ENCODE measurements at places on chromosomes 5 and 9.

GRCh38 chr5:31410089-31410488 is 121.8 kb downstream of the DROSHA start:
- DNase-seq, result no peak

GRCh38 chr5:143771189-143771588 is 40.8 kb upstream of the HMHB1 start:
- DNase-seq, result no peak

- no peak for DNase-seq
Observed at GRCh38 chr9:113241161-113241560, 19.8 kb downstream of the SLC31A1 start.

- no peak for DNase-seq
Observed at GRCh38 chr9:108351571-108351970, 504.2 kb downstream of the ACTL7B start.

- DNase-seq, result peak; percentile 5
Observed at GRCh38 chr9:16726718-16727451, 143.6 kb downstream of the BNC2 start.

DNA sequence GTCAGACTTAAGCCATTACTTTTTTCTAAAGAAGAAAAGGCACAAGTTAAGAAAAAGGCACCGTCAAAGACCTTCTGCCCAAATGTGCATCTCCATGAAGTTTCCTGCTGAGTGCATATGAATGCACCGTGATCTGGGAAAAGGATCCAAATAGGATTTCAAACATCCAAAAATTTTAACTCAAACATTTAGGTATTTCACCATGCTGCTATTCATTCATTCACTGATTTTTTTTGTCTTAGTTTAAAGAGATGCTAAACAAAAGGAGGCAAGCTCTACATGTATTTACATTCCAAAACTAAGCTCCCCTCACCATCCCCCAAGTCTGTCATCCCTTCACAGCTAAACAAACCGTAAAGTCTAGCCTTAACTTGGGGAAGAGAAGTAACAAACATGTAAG is 291.9 kb downstream of the ARL15 start:
- DNase-seq, result no peak

- DNase-seq, result no peak
Observed at GRCh38 chr9:134971196-134971595, 53.5 kb upstream of the FCN1 start.

GRCh38 chr9:132164604-132165362 is 2.9 kb downstream of the NTNG2 start:
- DNase-seq, result no peak

- no peak for DNase-seq
Observed at GRCh38 chr9:79764374-79764773, 192.6 kb downstream of the TLE4 start.

- DNase-seq, result peak; percentile 49
Observed at GRCh38 chr9:89786655-89787054, 181.8 kb downstream of the GADD45G start.

DNA sequence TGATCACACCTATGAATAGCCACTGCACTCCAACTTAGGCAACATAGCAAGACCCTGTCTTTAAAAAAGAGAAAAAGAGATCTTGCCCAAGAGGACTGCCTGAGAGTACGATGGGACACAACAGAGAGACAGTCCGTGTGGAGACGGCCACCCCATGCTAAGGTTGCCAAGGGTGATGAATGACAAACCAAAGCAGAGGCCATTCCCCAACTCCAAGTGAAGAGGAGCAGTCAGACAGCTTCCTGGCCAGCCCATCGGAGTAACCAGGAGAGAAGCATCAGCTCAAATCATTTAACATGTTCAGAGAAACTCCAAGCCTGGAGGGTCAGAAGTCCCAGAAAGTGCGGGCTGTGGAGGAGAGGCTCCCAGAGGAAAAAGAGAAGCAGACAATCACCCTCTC is 63.9 kb upstream of the SUB1 start:
- no peak for DNase-seq

GRCh38 chr5:5645891-5646290 is 223.4 kb downstream of the ICE1 start:
- no peak for DNase-seq

DNA sequence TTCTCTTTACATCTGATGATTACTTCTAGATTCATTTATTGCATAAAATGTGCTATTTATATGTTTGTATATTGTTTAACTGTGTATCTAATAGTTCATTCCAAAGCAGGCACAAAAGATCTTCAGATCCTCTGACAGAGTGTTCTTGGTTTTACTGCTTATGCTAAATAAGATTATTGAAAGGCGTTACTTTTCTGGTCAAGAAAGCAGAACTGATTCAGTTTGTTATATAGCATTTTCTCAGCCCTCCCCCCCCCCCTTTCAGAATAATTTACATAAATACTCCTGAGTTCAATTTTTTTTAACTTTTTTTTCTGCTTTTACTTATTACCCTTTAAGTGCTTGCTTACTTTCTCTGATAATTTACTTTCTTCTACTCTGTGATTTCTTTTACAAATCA is 15.4 kb downstream of the CDC42SE2 start:
- no peak for DNase-seq

DNA sequence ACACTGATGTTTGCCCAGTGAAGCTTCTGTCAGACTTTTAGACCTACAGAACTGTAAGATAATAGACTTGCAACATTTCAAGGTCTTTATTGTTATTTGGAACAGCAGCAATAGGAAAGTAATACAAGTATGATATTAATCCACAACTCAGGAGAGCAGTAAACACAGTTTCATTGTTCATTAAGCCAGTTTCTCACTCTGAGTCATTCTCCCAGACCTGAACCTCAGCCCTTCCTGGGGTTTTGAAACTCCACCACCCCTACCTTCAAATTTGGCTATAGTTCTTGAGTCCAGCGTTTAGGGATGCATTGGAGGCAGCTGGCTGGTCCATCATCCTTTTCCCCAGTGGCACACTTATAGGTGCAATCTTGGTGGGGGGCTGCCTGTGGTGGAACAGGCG is 203.2 kb downstream of the RAB3C start:
- no peak for DNase-seq

GRCh38 chr9:4126184-4126865 is 173.5 kb downstream of the GLIS3 start:
- DNase-seq, result no peak

DNA sequence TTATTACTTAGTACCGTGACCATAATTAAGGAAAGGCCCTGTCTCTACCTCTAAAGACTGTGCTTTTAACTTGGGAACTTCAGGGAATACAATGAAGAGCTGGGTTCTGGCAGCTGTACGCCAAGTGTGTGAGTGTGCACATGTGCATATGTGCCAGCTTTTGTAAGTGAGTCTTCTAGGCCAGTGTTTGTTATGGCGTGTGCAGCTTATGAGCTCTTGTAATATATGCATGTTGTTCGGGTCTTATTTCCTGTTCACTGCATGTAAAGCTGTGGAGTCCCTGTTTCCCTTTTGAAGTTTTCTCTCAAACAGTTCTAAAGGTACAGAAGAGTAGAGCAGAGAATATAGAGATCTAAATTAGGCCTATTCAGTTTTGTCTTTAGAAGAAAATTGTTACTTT is 30.5 kb downstream of the TGFBR1 start:
- peak; percentile 42 for DNase-seq

GRCh38 chr5:128722551-128722950 is 184.5 kb upstream of the FBN2 start:
- DNase-seq, result no peak

- DNase-seq, result no peak
Observed at GRCh38 chr9:110877374-110877773, 160.9 kb downstream of the LPAR1 start.

GRCh38 chr5:178363501-178364325 is 131.1 kb upstream of the PHYKPL start:
- DNase-seq, result no peak

GRCh38 chr5:122362361-122362760 is 50.3 kb downstream of the SNCAIP start:
- DNase-seq, result no peak

- DNase-seq, result no peak
Observed at GRCh38 chr9:95091601-95092261, 225.8 kb downstream of the FANCC start.

DNA sequence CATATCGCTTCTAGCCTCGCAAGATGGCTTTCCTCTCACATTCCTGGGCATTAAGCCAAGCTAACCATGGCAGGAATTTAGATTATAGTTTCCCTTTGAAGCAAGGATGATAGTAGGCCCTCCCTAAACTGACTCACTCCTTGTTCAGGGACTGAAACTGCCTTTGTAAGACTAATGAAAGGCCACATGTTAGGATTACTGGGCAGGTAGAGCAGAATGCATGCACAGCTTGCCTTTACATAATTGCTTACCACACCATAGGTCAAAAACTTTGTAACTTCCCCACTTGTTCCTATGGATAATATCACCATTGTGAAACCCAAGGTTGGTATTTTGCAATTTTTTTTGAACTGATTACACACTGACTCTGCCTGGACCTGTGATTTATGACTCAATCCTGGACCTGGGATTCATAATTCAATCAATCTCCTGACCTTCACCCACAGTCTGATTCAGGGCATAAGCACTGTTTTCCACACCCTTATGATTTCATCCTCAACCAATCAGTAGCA is 41.0 kb upstream of the PRDM9 start:
- DNase-seq, result no peak

DNA sequence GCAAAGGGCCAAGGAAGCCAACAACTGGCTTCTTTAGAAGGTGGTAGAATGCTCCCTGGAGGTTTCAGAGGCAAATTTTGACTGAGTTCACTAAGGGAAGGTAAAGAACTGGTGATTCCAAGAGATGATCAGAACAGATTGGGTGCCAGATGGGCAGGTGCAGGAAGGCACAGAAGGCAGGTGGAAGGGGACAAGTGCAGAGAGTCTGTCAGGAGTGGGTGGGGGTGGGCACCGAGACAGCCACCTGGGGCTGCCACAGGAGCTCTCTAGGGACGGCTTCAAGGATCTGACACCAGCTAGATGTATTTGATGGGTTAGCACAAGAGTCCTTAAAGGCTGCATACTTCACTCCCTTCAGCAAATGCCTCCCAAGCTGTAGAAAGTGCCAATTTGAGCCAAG is 207.3 kb downstream of the PTTG1 start:
- DNase-seq, result no peak

GRCh38 chr9:135242049-135242396 is 154.6 kb downstream of the OLFM1 start:
- DNase-seq, result no peak

GRCh38 chr5:158802941-158803341 is 296.8 kb downstream of the EBF1 start:
- no peak for DNase-seq

GRCh38 chr5:168268949-168269936 is 22.2 kb upstream of the WWC1 start:
- DNase-seq, result peak; percentile 95

DNA sequence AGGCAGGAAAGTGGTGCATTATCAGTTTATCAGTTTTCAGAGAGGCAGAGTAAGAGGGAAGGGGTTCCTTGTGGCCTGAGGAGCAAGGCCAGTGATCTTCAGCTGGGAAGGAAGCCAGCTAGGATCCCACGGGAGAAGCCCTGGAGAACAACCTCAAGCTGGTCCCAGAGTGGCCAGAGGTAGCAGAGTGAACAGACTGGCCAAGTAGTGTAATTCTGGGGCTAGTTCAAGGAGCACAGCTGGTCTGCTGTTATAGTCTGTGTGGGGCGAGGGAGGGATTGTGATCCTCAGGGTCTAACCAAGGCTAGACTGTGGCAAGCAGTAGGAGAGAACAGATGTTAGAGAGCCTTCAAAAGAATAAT is 164.6 kb downstream of the CARTPT start:
- no peak for DNase-seq

GRCh38 chr5:12777342-12777741 is 873.1 kb upstream of the CTNND2 start:
- DNase-seq, result no peak

GRCh38 chr9:27499451-27499850 is 24.6 kb upstream of the IFNK start:
- peak; percentile 47 for DNase-seq

DNA sequence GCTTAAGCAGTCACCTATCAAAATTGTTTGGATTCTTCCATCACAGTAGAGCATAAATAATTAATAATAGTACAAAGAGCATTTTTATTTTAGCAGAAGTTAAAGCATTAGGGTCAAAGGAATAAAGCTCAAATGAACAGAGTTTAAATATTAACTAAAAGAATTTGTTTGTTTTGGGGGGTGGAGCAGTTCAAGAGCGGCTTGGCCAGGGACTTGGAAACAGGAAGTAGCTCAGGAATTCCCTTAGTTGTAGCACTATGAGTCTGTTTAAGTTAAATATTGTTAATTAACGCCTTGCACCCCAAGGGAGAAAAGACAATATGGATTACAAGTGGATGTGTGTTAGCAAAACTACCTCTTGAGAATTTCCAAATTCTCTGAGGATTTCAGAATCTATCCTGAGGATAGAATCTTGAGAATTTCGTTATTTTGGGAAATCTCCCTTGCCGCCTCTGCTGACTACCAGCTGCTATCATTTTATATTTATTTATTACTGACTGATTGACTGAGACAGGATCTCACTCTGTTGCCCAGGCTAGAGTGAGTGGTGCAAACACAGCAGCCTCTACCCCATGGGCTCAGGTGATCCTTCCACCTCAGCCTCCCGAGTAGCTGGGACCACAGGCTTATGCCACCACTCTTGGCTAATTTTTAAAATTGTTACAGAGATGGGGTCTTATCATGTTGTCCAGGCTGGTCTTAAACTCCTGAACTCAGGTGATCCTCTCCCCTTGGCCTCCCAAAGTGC is 96.7 kb upstream of the CHD1 start:
- no peak for DNase-seq

DNA sequence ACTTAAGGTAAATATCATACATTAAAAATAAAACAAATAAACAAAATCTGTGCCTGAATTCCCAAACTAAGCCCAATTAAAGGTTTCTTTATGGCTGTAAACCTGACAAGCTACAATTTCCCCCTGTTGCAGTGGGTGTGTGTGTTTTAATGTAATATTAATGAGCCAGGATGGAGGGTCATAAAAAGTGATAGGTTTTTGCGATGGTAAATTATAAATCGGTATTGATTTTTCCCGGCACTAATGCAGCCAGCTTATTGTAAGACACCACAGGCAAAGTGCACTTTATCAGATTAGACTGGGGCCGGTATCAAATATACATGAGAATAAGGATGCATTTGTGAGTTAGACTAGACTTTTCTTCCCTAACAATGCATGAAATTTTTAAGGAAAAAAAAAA is 120.4 kb downstream of the EBF1 start:
- no peak for DNase-seq

DNA sequence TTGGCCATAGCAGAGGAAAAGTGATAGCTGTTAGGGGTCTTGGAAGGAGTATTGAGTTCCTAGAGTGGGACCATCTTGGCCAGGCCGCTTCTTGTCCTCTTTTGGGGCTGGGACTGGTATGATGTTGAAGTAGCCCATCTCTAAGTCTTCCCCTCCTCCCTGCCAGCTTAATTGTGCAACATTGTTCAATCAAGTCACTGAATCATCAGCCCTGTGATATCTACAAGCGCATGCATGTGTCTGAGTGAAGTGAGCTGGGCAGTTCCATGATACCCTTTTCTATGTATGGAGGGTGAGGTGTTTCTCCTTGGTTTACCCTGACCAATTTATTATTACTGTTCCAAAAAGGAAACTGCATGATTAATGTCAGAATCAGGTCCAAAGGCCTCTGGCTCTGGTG is 112.2 kb downstream of the C9orf152 start:
- DNase-seq, result no peak

GRCh38 chr5:116068028-116068632 is 16.7 kb upstream of the COMMD10 start:
- DNase-seq, result peak; percentile 66

Data from KBM-7 (cell line).